Activated CD4-positive, alpha-beta memory T cell treated with anti-CD3 and anti-CD28 coated beads, Interleukin-2, amount 10 ng/mL, durations not matched to agents 7 days and 5 days (primary cell): ENCODE measurements at places on chromosomes 11 and 22.
A peak's percentile ranks its signal among the peaks of the same experiment; 100 is the strongest.

GRCh38 chr11:6298605-6299004 is 21.7 kb downstream of the CAVIN3 start:
- peak; percentile 18 for DNase-seq

- DNase-seq: no peak
Observed at GRCh38 chr11:85021058-85021457, 606.1 kb downstream of the DLG2 start.

DNA sequence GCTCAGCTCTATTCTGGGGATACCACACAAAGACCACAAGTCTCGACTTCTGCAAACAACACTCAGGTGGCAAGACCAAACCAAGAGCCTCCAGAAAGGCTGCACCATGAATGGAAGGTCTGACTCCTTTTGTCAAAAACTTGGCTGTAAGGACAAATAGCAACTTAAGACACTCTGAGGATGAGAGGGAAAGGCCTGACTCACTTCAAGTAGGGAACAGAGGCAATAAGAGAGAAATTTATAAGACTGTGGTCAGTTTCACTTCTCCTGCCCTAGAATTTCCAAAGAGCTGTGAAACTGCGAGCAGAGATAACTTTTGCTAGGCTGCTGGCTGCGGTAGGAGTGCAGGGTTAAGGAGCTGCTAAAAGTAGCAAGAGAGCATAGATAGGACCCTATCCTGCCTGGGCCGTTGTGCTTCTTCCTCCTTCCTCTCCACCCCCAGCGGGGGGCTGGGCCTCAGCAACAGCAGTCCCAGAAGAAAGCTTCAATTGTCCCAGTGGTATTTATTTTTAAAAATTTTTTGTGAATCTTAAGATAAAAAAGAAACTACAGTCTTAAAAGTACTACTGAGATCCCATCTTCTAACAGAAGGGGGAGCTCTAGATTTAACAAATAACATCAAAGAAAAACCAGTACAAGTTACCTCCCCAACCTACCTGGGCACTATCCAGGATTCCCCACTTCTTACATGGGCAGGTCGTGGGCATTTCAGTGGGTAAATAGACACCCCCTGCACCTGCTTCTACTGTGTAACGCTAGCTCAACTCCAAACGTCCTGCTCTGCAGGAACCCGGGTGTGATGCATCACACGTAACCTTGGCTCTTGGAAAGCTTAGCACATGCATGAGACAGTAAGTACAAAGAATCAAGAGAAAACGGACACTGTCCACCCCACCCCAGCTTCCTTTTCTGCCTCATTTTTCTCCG is 66.4 kb downstream of the SGSM3 start:
- DNase-seq: no peak

DNA sequence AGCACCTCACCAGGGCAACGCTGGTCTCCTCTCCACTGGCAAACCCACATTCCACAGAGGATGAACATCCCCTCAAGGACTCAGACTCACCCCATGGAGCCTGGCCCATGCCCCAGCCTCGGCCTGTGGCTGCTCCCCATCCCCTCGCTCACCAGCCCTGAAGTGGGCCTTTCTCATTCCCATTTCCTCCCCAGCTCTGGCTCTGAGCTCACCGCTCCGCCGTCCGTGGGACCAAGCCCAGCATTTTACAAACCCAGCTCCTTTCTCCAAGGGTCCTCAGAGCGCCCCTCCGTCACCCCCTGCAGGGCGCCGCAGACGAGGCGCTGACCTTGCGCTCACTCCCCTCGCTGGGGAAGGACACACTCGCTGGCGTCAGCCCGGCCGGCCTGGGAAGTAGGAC is 6.9 kb upstream of the IGF2 start:
- no peak for DNase-seq

GRCh38 chr11:83816572-83817187 is 530.5 kb upstream of the CCDC90B start:
- no peak for DNase-seq

- no peak for DNase-seq
Observed at GRCh38 chr22:34880662-34881061, 185.3 kb upstream of the ISX start.
